Activated CD8-positive, alpha-beta memory T cell treated with anti-CD3 and anti-CD28 coated beads for 4 hours (primary cell): ENCODE measurements at places on chromosomes 2 and 18.

DNA sequence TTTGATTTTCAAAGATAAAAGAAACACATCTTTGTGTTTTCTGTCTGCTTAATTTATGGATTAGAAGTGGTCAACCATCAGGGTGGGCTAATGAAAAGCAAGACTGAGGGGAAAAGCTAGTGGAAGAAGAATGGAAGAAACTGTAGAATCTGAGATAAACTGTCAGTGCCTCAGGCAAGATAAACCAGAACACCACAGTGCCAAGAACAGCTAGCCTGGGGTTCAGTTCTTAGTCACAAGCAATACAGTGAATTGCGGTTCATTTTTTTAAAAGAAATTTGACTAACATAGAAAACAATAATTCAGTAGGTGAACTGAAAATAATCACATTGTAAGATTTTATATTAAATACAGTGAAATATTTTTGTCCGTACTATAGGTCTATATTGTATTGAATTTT, 22.0 kb upstream of the LNPK start:
- no peak for DNase-seq

DNA sequence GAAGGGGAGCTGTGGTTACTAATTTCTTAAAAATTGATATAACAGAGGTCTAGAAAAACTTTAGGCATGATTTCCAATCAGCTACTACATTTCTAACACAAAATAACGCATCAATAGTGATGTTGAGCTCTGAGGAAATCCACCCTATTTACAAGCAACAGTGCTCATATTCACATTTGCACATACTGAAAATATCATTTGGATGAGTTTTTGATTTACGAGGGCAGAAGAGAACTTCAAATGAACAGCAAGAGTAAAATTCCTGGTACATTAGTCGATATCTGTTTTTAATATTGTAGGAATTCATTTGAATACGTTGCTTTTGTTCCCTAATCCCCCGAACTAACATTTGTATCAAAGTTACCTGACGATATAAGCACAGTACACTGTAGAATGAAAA, 761.0 kb upstream of the POU3F3 start:
- DNase-seq, result no peak

- DNase-seq, result no peak
Measured at GRCh38 chr2:165889158-165889557, 64.4 kb downstream of the TTC21B start.

- no peak for DNase-seq
Measured at GRCh38 chr18:37393221-37393827, 172.3 kb downstream of the CELF4 start.

GRCh38 chr2:238358769-238359168, 38.5 kb downstream of the TRAF3IP1 start:
- DNase-seq, result no peak

DNA sequence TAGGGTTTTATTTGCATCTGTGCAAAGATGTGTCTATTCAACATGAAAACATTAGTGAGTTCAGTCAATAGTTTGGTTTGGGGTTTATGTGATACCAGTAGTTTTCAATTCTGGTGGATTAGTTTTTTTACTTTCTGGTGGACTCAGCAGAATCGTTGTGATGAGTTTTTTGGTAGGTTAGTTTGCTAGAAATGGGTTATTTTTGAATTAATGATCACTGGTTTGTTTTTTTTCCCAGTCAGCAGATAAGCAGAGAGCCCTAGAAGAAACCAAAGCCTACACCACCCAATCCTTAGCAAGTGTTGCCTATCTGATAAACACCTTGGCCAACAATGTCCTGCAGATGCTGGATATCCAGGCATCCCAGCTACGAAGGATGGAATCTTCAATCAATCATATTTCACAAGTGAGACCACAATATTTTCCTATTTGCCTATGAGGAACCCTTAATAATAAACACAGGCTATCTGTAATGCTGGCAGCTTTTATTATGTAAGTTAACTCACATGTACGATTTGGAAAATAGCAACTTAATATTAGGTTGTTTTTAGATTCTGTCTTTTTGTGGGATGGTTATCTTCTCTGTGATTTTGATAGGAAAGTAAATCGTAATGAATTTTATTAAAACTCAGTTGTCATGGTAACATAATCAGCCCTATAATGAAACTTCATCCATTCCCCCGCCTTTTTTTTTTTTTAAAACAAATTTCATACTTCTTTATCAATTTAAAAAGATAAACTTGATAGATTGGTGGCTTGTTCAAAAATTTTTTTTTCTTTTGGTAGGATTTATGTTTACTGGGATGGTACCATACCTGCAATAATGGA, 38.7 kb downstream of the ABI2 start:
- DNase-seq, result no peak

GRCh38 chr2:238438856-238439849, 12.4 kb downstream of the ASB1 start:
- DNase-seq, result peak; percentile 28

DNA sequence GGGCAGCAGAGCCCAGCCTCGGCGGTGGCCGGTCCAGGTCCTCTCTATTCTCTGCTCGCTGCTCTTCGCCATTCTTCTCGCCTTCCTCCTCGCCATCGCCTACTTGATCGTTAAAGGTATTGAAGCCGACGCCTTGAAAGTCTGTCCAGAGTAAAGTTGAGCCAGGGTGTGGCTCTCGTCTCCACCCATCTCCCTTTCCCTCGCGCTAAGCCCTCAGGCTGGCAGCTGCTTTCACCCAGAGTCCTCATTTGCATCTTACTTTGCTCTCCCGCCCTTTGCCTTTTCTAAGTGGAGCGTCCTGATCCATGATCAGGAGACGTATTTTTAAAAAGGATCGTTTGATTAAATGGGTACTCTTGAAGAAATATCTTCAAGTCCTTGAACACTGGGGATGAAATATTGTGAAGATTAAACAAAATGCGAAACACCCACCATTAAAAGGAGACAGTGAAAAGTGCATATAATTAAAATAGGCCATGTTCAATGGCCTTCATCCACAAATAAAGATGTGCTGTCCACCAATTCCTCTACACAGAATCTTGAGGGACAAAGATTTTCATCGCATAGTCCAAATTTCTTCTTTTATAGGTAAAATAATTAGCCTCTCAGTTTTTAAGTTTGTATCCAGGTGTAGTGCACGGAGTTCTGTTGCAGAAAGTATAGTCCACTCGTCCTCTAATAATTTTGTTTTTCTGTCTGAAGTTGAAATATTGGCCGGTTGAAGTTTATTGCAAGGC, 657 bp downstream of the ARL6IP6 start:
- DNase-seq, result no peak

- no peak for DNase-seq
Measured at GRCh38 chr2:157087373-157088002, 170.0 kb upstream of the GALNT5 start.
